ENCODE measurements at places on chromosomes 4 and X.

DNA sequence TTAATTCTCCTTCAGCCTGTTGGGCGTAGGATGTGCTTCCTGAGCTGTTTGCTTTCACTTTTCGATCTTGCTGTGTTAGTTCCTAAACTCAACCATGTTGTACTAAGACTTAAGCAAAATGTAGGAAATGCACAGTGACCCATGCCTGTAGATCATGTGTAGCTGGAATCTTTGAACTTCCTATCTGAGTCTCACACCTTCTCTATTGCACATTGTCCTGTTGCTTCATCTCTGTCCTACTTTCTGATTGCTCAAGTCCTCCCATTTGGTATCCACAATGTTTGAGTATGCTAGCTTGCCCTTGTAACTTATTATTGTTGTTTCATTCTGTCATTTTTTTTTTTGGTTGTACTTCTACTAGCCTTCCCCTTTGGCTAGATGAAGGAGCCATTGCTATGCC is 239.6 kb downstream of the PPP1R2C start:
- DNase-seq: no peak

DNA sequence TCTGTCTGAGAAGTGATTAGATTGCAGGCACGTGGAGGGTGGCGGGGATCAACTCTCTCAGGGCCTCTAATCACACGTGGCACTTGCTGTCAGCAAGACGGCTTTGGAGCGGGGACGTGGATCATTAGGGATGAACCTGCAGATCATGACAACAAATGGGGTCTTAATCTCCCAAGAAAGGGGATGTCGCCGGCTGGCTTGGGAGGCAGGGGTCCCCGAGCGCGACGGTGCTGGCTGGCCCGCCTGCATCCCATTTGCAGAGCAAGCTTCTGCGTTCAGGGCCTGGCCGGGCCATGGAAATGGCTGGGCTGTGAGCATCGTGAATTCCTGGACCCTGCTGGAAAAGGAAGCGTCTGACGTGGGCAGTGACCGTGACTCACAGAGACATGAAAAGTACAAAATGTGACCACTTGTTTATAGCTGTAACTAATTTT is 85.1 kb upstream of the SHOX start:
- no peak for DNase-seq

GRCh38 chrX:23825675-23826074 is 42.7 kb downstream of the SAT1 start:
- DNase-seq: no peak

GRCh38 chr4:40264995-40265909 is 68.4 kb downstream of the RHOH start:
- no peak for DNase-seq

DNA sequence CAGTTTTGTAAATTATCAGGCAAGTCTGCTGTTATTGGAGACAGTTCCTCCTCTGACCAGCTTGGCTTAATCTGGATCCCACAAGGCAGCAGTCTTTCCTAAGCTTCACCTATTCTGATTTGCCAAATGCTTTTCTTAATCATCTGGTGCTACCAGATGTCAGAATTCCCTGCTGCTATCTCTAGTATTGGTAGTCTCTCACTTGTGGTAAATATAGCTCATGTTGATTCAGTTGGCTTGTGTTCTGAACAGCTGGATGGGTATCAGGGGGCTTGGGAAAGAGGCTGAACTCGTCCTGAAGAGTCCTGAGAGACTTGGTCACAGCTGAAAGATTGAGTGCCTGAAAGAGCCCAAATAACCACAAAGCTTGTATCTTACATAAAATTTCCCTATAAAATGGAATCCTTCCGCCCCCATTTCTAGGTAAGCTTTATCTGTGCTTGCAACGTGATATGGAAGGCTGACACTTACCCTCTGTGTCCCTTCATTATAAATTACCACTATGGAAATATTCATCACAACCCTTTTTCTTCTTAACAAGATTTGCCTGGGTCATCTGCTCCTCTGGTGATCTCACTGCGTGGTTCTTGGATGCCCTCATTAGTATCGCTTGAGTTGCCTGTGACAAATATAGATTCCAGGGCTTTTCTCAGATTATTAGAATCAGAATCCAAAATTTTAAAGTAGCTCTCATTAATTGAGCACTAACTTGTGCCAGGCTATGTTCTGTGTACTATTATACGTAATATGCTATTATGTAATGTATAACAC is 104.1 kb upstream of the GPRIN3 start:
- no peak for DNase-seq

- DNase-seq: no peak
These were observed 138.4 kb downstream of the CBR4 start for GRCh38 chr4:168871632-168872031.

DNA sequence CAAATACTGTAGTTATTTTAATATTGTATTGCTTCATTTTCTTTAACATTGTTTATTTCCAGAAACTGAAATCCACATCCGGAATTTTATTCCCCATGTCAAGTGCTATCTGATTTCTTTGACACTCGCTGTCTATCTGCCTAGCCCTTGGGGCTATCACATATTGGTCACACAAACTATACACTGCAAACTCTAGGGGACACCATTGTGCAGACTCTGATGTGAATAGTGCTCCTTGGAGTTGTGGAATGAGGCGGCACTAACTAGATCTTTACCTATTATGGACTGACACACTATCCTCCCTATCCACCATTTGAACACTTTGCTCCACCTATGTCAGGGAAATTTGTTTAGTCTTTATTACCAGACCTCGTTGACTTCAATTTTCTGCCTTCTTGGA is 534.5 kb downstream of the GLUD2 start:
- no peak for DNase-seq

DNA sequence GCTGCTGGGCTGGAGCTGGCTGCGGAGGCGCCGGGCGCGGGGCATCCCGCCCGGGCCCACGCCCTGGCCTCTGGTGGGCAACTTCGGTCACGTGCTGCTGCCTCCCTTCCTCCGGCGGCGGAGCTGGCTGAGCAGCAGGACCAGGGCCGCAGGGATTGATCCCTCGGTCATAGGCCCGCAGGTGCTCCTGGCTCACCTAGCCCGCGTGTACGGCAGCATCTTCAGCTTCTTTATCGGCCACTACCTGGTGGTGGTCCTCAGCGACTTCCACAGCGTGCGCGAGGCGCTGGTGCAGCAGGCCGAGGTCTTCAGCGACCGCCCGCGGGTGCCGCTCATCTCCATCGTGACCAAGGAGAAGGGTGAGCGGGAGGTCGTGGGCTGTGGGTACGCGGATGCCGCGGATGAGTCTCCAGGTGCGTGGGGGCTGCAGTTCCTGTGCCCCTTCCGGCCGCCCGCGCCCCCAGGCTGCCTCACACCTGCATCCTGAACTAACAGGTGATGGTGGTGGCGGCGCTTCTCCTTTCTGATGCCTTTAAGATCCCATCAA is 499 bp downstream of the CYP2U1 start:
- peak; percentile 6 for DNase-seq

- no peak for DNase-seq
These were observed 159.6 kb upstream of the ANK2 start for GRCh38 chr4:112889619-112890527.

DNA sequence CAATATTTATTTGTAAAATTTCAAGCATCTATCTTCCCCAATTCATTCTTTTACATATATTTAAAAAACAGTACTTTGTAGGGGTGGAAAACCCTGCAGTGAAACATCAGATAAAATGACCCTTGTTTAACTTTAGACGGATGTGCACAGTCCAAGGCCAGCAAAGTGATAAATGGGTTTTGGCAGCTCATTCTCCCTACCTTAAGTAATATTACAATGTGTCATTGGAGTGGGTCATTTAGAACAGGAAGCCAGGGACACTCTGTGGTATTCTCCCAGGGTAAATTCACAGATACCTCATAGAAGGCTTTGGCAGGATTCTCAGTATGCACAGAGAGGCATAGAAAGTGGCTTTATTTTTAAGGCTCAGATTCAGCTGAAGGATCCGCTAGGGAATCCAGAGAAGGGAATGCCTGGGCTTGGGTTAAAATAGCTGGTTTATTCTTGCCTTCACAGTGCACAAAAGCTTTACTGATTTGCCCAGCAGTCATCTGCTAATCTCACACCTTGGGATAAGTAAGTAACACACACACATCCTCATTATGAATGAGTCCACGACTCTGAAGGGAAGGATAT is 206.7 kb downstream of the RASL11B start:
- DNase-seq: no peak

DNA sequence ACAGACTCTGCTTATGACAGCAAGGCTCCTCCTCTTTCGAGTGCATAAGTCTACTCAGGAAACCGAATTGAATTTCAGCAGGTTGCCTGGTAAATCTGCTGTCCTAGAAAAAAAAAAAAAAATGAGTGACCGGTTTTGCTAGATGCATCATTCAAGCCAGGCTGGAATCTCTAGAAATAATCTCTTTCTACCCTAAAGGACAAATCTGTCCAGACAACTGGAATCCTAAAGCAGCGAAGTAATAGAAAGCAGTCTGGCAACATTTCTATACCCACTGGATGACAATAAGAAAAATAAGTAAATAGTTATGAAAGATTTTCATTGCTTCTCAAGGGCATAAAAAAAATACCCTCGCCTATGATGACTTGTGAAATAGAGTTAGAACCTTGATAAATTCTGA is 703.5 kb downstream of the RPA4 start:
- DNase-seq: no peak

DNA sequence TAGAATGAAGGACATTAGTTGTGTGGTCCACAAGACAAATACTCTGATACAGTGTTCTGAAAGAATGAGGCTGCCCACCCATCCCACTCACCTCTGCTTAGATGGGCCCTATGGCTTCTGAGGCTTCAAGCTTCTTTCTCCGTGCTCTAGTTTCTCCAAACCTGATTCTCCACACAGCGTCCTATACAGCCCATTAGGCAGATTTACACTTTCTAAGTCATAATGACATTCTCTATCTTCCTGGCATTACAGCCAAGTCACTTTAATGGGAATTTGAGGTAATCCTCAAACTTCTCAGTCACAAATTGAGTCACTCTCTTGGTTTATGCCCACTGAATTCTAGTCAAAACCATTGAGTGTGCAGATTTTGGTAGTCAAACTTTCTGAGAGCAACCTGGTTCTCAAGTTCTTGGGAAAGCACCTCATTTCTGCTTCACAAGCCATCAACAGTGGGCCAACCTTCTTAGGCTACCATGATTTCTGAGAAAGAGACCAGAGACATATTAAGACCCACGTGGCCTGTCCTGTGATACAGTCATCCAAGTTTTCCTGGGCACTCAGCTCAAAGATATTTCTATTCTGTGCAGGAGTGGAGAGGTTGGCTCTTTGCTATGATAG is 6.2 kb upstream of the SETD7 start:
- no peak for DNase-seq

DNA sequence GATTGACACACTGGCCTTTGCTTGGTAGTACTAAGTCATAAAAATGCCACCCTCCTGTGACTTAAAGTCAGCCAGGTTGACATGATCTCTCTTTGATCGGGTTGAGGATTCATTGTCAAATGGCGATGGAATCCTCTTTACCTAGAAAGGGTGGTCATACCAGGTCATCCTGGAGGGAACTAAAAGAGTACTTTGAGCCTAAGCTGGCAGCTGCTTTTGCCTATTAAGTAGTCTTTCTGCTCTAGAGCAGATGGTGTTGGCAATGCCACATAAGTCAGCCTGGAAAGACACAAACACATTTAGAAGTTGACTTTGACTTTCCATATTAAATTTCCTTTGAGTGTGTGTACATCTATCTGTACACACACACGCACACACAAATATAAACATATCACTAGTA is 39.2 kb upstream of the C4orf54 start:
- no peak for DNase-seq

DNA sequence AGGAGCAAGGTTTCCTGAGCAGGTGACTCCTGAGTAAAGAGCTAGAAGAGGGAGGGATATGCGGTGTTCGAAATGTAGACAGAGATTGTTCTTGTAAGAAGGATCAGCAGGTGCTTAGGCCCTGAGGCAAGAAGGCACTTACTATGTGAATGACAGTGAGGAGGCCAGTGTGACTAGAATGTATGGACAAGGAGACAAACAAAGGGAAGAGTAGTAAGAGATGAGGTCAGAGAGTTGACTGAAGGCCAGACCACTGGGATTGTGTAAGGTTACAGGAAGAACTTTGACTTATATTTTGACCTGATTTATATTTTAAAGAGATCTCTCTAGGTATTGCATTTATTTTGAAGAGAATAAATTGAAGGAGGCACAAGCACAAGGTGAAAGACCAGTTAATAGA is 118.4 kb upstream of the ENPEP start:
- DNase-seq: no peak

DNA sequence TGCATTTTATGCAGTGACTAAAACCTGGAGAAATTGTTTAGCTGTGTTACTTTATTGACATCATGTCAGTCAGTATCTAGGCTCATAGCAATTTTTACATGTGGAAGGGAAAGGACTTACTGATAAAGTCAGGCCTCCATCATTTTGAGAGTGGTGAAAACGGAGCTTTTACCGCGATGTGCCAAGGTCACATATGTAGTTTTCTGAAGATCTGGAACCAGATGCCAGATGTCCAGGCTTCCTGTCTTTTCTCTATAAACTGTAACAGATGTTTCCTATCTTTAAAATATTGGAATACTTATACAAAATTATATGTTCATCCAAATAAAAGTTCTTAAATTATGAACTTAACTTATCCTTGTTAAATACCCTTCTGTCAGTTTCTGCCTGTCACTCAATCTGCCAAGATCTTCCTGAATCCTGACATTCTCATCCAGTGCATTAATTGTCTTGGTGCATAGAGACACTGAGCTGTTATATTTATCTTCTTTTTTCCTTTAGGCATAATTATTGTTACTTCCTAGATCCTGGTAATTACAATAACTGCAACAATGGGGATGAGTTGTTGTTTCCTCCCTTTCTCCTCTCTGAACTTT is 1646.2 kb upstream of the TENM3 start:
- no peak for DNase-seq

DNA sequence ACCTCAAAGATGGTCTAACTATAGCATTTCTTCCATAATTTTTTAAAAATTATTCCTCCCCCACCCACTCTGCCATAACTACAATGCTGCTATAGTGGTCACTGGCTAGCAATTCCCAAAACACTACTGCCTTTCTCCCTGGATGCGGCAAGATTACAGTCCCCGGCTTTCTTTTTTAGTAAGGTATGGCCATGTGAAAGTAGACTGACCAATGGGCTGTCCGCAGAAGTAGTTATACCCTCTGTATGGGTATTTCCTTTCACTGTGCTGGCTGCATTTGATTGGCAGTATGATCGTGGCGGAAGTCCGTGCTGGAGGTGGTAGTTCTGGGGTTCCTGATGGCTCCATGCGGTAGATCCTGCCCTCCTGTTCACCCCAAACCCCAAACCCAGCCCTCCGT is 166.0 kb downstream of the FBXO8 start:
- no peak for DNase-seq

- no peak for DNase-seq
These were observed 82.8 kb downstream of the PDGFC start for GRCh38 chr4:156888762-156889161.

Data from activated CD4-positive, CD25-positive, alpha-beta regulatory T cell (primary cell).